ENCODE measurements at places on chromosomes 5 and 9.

DNA sequence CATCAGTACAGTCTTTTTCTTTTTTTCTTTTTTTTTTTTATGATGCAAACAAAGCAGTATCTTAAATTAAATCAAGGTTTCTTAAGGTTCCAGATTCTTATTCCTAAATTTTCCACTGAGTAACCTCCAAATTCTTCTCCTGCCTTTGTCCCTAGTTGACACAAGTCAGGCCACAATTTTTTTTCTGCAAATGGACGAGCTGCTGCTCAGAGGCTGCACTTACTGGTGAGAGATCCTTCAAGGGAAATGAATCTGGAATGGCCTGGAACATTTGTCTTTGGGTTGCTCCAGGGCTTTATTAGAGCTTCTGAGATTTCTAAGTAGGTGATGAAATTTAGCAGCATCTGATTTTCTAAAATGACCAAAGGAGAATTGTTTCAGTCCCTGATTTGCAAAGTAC lies 39.3 kb downstream of the PIK3R1 start:
- no peak for DNase-seq

DNA sequence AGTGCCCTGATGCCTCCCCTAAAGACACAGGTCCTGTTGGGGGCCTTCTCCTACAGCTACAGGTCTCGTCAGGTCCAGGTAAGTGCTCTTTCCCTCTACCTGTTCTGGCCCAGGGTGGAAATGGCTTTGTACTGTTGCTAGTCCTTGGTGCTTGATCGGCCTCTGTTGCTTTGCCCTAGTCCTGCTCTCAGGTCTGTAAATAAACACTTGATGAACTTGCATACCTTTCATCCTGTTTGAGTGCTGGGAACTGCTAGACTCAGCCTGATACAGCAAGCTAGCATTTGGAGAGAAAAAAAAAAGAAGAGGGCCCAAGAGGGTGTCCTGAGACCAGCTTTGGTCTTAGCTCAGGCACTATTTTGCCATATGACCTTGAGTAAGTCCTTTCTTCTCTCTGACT lies 21.8 kb upstream of the ZNF618 start:
- DNase-seq, result no peak

GRCh38 chr5:1067141-1068121 lies 44.4 kb downstream of the SLC12A7 start:
- DNase-seq, result no peak

DNA sequence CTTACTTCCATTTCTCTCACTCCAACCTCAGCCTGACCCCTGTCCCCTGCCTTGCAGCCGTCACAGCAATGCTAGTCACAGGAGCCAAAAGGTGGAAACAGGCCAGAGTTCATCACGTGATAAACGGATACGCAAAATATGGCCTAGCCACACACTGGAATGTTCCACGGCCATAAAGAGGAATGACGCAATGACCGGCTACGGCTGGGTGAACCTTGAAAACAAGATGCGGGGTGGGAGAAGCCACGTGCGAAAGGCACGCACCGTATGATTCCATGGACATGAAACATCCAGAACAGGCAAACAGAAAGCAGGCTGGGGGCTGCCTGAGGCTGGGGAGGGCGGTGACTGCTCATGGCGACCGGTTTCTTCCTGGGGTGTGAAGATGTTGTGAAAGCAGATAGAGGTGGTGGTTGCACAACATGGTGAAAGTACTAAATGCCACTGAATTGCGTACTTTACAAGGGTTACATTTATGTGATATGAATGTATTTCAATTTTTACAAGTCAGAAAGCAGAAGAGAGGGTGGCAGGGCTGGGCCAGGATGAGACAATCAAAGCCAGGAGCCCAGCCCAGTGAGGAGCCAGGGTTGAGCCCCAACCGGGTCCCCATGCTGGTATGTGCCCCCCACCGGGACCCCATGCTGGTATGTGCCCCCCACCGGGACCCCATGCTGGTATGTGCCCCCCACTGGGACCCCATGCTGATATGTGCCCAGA lies 117.8 kb upstream of the SARDH start:
- DNase-seq, result no peak

- no peak for DNase-seq
These were observed 29.0 kb downstream of the PDE6A start for GRCh38 chr5:149915392-149916260.

GRCh38 chr5:180069589-180070247 lies 1.8 kb downstream of the RNF130 start:
- DNase-seq, result peak; percentile 28

GRCh38 chr5:32283539-32284377 lies 29.0 kb downstream of the MTMR12 start:
- DNase-seq, result no peak

DNA sequence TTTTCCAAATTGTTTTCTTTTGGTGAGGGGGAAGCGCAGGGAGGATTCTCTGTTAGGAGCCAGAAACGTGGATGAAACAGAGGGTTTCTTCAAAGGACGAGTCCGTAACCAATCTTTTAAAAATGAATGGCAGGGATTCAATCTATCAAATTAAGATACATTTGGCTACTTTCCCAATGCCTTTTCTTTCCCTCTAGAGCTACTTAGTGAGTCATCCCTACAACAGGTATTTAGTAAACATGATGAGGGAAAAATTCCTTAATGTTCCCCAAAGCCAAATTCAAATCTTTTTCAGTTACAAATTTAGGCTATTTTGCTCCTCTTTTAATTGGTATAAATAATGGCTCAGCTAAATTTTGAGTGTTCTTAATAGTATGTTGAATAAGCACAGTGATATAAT lies 366.4 kb upstream of the RIOK2 start:
- no peak for DNase-seq

GRCh38 chr5:6545036-6545693 lies 87.7 kb downstream of the NSUN2 start:
- no peak for DNase-seq

- DNase-seq, result no peak
These were observed 153.7 kb downstream of the INSYN2B start for GRCh38 chr5:169826618-169827017.

DNA sequence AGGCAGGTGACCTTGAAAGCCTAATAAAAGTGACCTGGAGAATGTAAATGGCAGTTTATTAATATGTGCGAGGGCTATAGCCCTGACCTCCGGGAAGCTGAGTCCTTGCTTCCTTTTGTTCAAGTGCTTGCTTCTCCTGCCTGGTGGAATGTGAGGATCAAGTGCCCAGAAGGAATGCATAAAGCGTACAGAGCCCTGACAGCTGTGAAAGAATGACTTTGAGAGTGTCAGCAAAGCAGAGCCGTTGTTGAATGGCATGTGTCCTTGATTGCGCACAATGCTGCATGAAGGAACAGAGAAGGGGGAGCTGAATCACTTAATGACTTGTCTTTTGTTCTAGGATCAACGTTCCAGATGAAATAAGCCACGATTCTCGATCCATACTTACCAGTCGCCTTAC lies 133.0 kb downstream of the SLF1 start:
- DNase-seq, result no peak

GRCh38 chr5:176519810-176520720 lies 17.1 kb downstream of the RNF44 start:
- DNase-seq, result no peak
